ENCODE measurements at places on chromosomes 7 and 10.
A peak's percentile ranks its signal among the peaks of the same experiment; 100 is the strongest.

DNA sequence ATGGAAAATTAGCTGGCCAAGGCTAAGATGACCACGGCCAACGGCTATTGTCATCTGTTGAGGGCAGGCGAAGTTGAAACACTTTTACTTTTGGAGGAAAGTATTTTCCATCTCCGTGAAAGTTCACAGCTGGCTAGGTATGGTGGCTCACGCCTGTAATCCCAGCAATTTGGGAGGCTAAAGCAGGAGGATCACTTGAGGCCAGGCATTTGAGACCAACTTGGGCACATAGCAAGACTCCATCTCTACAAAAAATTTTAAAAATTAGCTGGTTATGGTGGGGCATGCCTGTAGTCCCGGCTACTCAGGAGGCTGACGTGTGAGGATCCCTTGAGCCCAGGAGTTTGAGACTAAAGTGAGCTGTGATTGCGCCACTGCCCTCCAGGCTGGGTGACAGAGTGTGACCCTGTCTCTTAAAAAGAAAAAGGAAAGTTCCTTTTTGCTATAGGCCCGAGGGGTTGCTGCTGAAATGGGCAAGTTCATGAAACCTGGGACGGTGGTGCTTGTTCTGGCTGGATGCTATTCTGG, 85.5 kb upstream of the MKLN1 start:
- no peak for DNase-seq

DNA sequence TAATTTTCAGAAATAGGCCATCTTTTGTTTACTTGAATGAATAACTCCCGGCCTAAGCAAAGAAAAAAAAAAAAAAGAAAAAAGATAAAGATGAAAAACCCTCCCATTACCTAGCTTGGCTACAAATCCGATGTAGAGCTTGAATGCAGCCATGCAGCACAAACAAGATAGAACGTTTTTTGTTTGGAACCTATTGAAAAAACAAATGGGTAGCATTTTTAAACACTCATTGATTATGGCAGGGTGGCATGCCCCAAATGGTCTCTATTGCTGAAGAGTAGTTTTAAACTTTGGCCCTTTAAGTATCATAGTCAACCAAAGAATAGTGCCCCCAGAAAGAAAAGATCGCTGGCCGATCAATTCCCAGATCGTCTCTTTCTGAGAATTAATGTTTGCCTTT, 84.4 kb downstream of the VTI1A start:
- no peak for DNase-seq

DNA sequence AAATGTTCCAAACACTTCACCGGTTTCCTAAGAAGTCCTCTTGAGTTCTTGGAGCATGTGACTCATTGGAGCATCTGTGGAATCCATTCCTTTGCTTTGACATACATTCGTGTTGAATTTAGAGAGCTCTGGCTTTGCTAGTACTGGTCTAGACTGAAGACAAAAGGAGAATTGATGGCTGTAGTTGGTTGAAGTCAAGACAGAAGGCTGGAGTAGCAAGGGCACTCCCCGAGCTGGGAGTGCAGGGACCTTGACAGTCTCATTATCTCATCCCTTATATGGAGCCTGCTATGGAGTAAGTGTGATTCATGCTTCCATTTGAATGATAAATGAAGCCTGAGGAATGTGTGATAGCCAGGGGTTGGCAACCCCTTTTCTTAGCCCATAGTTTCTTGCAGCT, 1249.1 kb downstream of the TYW1 start:
- DNase-seq, result no peak

DNA sequence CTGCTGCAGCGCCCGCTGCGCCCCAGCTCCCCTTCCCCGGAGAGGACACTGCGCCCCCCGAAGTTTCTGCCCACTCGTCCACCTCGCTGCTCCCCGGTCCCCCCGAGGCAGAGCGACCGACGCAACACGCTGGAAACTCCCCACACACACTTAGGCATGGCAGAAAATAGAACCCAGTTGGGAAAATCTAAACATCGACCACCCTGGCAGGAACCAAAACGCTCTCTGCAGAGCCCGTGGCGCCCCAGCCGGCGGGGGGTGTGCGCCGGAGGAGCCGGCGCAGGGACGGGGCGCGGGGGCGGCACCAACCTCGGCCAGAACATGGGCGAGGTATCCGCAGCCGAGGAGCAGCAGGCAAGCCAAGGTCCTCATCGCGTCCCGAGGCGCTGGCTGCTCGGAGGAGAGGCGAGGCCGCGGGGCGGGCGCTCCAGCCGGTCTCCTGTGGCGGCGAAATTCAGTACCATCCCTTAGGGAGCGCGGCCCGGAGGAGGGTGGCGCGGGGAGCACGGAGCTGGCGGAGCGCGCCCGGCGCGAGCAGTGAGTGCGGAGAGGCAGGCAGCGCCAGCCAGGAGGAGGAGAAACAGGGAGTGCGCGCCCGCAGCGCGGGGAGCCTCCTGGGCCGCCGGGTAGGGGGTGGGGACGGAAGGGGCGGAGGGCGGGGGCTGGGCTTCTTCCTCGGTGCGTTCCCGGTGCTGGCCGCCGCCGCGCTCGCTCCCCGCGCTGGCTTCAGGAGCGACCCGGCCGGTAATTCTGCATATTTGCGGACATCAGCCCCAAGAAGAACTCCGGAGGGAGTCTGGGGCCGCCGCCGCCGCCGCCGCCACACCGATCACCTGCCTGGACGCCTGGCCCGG, 789 bp downstream of the PDGFA start:
- DNase-seq, result peak; percentile 79

DNA sequence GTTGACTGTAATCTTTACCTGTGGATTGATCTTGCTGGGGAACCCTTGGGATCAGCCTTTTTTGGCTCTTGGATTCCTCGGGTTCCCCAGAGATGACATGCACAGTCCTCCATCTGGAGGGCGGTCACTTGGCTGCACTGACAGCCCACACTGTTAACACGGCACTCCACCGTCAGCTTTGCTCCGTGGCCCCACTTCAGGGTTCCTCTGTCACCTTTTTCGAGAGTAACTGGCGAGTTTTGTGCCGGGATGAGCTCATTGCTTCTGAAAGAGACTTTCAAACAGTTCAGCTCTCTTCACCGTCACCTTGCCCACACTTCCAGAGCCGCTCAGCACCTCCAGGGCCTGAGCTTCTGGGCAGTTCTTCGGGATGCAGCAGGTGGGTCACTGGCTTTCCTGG, 42.4 kb downstream of the PROSER2 start:
- DNase-seq, result no peak

DNA sequence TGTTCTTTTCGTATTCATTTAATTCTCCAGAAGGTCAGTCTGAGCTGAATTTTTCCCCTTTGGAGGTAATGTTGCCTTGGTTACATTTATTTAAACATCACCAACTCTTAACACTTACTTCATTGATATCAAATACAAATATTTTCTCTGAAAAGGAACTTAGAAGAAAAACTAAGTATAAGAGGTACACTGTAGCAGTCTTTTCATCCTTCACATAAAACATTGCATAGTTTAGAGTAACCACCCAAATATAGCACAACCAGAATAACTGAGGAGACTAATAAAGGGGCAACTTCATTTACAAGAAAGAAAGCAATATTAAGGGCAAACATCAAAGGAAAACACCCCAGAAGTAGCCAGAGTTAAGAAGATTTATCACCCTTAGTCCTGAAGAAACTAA, 1115.0 kb upstream of the POT1 start:
- no peak for DNase-seq

DNA sequence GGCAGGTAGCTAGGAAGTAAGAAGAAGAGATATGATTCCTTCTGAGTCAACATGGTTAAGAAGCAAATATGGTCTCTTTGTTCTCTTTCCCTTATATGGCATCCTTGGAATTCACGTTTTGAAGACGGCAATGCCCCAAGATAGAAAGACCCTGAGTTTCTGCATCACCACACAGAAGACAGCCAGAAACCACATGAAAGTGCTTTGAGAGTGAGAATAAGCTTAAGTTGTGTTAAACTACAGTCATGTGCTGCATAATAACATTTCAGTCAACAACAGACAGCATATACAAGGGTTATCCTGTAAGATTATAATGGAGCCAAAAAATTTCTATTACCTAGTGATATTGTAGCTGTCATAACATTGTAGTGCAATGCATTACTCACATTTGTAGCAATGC, 89.9 kb upstream of the STEAP1 start:
- DNase-seq, result no peak

DNA sequence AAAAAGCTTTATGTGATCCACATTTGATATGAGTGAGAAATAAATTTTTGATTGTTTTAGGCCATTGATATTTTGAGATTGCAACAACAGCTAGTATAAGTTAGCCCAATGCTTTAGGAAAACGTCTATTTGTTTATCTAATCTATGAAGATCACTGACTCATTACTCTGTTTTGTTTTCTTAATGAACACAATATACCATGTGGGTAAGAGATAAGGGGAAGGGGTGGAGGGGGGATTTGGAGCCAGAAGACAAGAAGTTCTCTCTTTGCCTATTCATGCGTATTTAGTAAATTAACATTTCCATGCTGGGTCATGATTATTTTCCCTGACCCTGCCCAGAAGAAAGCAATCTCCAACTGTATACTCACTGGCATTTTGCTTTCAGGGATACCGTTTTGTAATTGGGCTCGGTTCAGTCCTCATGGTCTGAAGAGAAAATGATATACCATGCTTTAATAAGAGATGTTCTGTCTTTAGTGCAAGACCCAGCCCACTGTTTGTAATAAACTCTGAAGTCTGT, 359.5 kb upstream of the NPSR1 start:
- DNase-seq, result no peak

GRCh38 chr7:46174196-46174580, 253.1 kb upstream of the IGFBP3 start:
- no peak for DNase-seq

- DNase-seq, result no peak
These were observed 76.6 kb upstream of the TNRC18 start for GRCh38 chr7:5500056-5500776.

Data from anterior cingulate cortex (tissue), 58 donors.